ENCODE measurements at places on chromosomes 6 and 20. TPM values are rescaled to one million over a fixed set of nuclear protein-coding genes. Genes with fewer than 3 reads are reported as not detected.

HLA-DOB gene
- total RNA-seq = 4.3 TPM

- H3K36me3 ChIP-seq = no peaks in the 10 kb centered on the region
- no peaks in the 10 kb centered on the region for H3K4me1 ChIP-seq
- H3K4me3 ChIP-seq = no peak overlapping the region
- no peak for DNase-seq
- H3K27me3 ChIP-seq = no peaks in the 10 kb centered on the region
Observed at GRCh38 chr6:102075539-102075938, 682.0 kb downstream of the GRIK2 start.

DNA sequence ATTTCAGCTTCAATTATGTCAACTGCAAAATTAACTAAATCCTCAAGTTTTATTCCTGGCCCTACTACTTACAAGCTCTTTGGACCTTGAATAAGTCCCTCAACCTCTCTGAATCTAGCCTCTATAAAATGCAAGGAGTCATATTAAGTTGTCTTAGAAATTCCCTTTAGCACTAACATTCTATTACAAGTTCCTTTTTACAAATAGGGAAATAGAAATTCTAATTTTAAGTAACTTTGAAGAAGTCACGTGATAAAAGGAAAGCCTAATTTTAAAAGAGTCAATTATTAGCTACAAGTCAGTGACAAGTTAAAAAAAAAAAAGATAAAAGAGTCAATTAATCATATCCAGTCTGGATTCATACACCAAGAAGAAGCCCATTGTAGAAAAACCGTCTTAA is 24.6 kb upstream of the GTF3C6 start:
- no peak overlapping the region for H3K4me3 ChIP-seq
- H3K27me3 ChIP-seq = no peaks in the 10 kb centered on the region
- no peaks in the 10 kb centered on the region for H3K36me3 ChIP-seq
- DNase-seq = no peak
- no peak overlapping the region for H3K27ac ChIP-seq

DNA sequence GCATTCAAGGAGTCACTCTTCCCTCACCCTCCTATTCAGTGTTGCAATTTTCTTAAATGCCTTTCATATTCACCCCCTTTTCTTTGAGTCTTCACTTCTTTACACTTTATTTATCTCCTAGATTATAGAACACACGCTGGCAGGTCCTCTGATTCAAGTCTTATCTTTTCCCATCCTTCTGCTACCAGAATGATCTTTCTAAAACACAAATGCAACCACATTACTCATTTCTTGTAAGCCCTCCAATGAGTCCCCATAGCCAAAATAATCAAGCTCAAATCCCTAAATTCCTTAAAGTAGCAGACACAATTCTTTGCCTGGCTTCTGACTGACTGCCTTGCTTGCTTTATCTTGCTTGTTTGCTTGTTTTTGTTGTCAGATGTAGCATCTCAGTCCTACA is 920.0 kb downstream of the TFAP2A start:
- H3K27me3 ChIP-seq = no peaks in the 10 kb centered on the region
- no peak overlapping the region for H3K4me3 ChIP-seq
- no peaks in the 10 kb centered on the region for H3K4me1 ChIP-seq
- no peak overlapping the region for H3K27ac ChIP-seq
- no peak for DNase-seq
- no peaks in the 10 kb centered on the region for H3K36me3 ChIP-seq

Measured in PC-9 (cell line).